ENCODE measurements at places on chromosomes 12 and 14. TPM values are rescaled to one million over a fixed set of nuclear protein-coding genes. Genes with fewer than 3 reads are reported as not detected.

Gene PTPN6
- 5.3 TPM for total RNA-seq

Gene FGD4
- 26.5 TPM for total RNA-seq

Gene ZNF891
- total RNA-seq: 1.1 TPM

Gene TSHR
- total RNA-seq: not detected

Gene AICDA
- not detected for total RNA-seq

Gene E2F7
- total RNA-seq: 0.13 TPM

Gene IRAK3
- 6.9 TPM for total RNA-seq

Gene SLC5A8
- not detected for total RNA-seq

Gene RIPK3
- total RNA-seq: 1.8 TPM

Gene ARMH4
- 9.7 TPM for total RNA-seq

All from heart right ventricle (tissue), 16 donors.